ENCODE measurements at places on chromosomes 4 and X.
A peak's percentile ranks its signal among the peaks of the same experiment; 100 is the strongest.

DNA sequence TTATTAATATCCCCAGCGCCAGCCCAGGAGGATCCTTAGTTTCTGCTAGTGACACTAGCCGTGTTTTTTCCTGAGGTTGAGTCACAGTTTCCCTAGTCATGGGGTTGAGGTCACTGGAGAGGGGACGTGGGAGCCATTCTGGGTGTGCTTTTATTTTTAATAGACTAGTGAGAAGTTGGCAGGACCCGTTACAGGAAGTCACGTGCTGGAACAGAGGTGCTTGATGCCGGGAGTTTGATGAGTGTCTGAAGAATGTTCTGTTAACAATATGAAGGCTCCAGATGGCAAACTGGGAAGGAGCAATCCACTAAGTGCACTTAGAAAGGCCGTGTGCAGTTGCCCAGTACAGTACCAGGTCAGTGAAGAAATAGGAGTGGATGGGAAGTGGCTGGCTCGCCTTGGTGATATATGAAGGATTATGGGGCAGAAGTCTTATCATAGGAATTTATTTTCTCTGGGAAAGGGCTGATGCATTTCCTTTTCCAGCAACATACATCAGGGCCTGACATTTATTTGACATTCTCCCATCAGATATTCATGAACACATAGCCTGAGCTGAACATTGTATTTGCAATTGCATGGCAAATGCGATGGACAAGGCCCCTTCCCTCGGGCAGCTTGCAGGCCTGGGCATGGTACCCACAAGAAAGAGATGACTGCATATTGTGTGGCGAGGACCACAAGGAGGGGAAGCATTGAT lies 291.8 kb downstream of the FBXW7 start:
- DNase-seq, result no peak

DNA sequence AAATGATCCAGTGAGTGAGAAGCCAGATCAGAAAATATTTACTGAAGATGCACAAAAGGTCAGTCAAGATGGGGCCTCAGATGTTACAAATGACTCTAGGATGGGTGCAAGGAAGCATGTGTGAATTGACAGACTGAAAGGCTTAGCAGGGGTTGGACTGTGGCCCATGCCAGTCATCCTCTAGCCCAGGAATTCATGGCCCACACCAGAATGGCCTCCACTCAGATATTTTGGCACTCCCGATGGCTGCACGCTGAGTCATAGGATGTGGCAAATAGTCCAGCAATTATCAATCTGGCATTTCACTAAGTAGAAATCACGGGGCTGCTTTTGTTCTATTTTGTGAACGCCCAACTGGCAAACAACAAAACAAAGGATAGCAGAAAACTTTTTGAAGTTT lies 406.5 kb downstream of the IQCM start:
- peak; percentile 23 for DNase-seq

DNA sequence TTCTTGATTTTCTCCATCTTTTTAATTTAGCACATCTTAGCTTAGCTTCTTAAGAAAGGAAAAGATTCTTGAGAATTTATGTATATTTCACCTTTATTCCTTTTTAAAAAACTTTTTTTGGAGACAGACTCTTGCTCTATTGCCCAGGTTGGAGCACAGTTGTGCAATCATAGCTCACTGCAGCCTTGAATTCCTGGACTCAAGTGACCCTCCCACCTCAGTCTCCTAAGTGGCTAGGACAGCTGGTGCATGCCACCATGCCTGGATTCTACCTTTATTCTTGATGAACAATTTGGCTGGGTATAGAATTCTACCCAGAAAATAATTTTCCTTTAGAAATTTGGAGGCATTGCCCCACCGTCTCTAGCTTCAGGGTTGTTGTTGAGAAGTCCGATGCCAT lies 19.5 kb upstream of the SH3D19 start:
- DNase-seq, result no peak

DNA sequence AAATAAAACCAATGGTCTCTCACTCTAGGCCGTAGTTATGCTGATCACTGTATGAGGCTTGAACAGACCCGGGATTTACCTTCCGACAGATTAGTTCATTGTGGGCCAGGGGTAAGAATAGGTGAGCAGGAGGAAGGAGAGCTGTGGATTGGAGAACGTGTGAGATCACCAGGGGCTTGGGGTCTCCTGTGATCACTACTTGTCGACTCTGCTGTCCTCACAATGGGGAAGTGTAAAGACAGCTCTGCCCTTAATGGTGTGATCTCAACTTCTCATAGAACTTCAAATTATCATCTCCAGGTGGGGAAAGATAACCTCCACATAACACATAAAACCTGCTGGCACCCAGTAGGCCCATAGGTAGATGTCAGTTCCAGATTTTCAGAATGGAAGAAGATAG lies 56.2 kb upstream of the RPS6KA3 start:
- DNase-seq, result no peak

GRCh38 chrX:55867708-55868107 lies 150.2 kb downstream of the RRAGB start:
- no peak for DNase-seq

DNA sequence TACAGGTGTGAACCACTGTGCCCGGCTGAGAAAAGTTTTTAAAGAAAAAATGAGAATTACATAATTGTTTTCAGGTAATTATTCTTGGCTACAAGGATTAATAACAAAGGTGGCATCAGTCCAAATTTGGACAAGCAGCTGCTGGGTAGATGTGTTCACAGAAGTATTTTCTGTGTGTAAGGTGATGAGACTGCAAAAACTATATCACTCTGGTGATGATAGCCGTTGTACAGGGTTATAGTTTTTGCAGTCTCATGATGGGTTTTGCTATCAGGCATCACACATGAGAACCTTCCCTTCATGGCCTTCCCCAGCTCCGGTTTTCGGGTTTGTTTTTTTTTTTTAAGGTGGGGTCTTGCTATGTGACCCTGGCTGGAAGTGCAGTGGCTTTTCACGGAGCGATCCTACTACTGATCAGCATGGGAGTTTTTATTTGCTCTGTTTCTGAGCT lies 5.1 kb upstream of the SLC10A3 start:
- no peak for DNase-seq

GRCh38 chr4:158209825-158210807 lies at the start of gene TMEM144:
Gene TMEM144, plus strand, starts transcription at chr4:158210486. Its CDS starts 2,182 bp downstream, at chr4:158212668.
- DNase-seq, result peak; percentile 97

All from dorsolateral prefrontal cortex (tissue), 122 donors.